HTR-8/SVneo (cell line): ENCODE measurements at places on chromosomes 7 and 10.
A peak's percentile ranks its signal among the peaks of the same experiment; 100 is the strongest.

GRCh38 chr7:135899458-135900064, 77.6 kb downstream of the MTPN start:
- DNase-seq = no peak

DNA sequence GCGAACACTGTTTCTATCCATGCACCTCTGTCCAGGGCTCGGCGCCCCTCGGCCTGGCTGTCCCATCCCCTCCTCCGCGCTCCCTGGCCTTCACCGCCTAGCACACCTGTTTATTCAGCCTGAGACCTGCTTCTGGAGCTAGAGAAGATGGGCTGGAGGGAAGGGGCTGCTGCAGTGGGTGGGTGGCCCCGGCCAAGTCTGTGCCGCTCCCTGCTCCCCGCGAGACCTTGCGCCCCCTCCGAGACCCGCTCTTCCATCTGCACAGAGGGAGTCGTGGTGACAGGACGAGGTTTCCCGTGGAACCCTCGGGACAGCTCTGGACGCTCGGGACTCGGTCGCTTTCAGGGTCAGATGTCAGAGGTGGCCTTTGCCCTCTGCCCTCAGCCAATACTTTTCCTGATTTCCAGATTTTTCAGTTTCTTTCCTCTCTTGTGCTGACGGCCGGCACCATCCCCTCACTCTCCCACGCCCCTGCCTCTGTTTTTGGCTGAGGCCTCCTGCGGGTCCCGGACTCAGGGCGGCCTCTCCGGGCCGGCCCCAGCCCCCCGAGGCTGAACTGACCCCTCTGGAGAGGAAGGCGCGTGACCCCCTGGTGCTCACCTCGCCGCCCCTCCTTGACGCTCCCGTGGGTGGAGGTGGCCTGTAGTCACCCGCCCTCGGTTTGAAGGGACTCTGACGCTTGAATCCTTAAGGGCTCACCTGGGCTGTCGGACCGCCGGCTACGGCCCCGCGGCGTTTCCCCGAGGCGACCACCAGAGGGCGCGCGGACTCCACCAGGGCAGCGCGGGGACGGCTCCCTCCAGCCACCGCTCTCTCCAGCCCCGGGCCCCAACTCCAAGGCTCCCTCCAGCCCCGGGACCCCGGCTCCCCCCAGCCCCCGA, 15.6 kb downstream of the SHH start:
- peak; percentile 53 for DNase-seq

DNA sequence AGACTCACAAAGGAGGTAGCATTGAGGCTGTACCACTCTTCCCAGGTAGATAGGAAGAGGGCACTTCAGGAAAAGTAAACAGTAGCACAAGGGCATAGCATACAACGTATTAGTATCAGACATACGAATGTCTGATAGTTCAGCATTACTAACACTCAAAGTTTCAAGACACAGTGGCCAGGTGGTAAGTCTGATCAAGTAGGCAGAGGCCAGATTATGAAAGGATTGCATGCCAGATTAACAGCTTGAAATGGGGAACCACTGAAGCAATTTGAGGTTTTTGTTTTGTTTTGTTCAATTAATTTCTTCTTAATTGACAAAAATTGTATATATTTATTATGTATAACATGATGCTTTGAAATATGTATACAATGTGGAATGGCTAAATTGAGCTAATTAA, 45.7 kb upstream of the IL6 start:
- DNase-seq = no peak

DNA sequence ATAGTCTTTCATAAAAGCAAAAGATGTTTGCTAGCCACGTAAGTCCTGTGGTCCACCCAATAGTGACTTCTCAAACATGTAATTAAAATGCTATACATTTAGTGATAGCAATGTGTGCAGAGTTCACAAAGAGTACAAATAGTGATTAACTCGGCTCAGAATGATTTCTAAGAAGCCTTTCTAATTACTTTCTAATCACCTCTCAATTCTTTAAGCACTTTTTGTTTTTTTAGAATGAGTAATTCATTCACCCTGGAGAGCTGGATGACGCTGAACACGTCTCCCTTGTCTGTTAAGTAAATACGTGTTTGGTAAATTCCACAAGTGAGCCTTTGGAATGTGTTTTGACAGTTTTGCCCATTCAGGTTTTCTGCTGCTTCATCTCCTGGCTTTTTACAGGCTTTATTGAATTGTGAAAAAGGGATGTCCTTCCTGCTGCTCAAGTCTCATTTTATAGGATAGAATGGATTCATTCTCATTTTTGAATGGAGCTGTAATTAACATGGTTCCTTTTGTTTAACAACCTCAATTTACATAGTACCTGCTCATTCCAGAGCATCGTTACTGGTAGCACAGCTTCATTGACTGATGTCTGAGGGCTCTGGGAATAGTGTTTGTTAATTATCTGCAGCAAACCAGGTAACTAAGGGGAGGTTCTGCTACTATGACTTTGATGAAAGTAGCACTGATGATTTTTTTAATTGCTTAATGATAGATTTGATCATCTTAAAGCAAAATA, 212.1 kb downstream of the VTI1A start:
- peak; percentile 39 for DNase-seq

DNA sequence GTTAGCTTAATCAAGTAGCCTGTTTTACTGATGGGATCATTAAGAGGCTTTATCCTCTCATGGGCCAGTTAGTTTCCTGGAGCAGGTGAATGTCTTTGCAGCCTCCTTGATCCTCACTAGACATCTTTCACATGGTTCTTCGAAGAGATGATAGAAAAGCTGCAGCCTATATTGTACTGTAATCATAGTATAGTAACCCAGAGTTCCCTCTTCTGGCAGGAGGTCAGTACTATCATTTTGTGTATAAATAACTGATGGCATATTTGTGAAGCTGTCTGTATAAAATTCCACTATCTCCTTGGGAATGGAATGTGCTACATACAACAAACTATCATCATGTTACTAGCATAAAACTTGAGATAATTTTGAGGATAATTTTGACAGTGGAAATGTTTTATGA, 123.8 kb upstream of the PRPS1L1 start:
- DNase-seq = peak; percentile 4

DNA sequence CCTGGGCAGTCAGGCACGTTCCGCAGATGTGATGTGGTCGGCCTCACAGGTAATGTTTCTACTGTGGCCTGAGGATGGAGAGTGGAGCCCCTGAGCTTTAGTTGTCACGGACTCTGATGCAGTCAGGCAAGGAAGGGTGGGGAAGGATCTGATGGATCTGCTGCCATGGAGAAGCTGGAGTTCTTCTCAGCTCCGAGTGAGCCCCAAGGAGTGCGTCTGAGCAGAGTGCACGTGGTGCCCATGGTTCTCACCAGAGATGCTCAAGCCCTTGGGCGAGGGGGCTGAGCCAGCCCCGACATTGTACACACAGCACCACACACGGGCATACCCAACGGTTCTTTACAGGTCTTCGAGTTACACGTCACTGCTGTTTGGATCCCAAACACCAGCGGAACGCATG, 192.5 kb downstream of the EBF3 start:
- no peak for DNase-seq

- DNase-seq = no peak
These were observed 45.0 kb upstream of the NMT2 start for GRCh38 chr10:15213461-15213861.

DNA sequence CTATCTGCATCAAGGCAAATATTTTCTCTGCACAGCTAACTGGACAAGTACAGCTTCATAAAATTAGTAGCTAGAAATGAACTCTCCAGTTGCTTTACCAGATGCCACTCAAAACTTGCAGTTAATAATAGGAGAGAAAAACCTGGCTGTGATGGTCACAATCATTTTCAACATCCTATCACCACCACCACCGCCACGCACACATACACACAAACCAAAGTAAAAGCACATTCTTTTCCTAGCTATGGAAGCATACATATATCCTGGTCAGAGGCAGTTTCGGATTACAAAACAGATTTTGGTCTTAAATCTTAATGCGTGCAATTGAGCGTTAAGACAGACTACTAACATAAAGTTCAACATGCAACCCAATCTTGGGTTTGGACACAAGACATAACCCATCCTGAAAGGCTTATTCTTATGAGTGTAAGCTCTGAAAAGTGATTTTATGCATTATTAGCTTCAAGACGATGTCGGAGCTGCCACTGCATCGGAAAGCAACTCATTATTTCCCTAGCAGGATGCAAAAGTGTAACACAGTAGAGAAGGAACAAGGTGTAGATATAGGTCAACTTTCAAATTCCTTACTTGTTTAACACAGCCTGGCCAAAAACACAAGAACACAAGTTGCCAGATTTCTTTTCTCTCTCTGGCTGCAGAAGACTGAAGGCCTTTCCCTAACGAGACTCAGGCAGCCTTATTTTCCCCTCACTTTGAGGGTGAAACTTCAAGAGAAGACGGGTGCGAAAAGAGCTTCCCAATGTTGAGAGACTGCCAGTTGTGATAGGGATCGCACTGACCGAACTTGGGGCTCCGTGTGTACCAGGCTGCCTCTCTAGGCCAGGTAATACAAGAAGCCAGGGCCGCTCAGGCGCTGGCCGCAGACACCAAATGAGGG, 1.2 kb downstream of the CACUL1 start:
- no peak for DNase-seq

DNA sequence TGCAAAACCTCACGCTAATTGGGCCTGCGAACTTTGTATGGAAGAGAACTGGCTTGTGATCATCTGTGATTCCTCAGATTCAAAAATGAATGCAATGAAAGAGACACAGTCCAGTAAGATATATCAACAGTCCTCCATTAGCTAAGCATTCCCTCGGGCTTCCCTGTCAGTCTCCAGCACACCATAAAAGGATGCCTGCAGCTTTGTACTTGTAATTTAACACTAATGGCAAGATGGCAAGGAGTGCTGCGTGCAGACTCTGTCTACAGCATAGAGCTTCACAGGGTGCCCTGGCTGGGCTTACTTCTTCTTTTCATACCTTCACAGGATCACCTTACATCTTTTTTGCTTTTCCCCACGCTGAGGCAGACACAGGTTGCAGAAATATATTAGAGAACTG, 200.0 kb downstream of the GFRA1 start:
- DNase-seq = no peak

- DNase-seq = no peak
These were observed 230.6 kb downstream of the PLXNA4 start for GRCh38 chr7:132345543-132346129.

DNA sequence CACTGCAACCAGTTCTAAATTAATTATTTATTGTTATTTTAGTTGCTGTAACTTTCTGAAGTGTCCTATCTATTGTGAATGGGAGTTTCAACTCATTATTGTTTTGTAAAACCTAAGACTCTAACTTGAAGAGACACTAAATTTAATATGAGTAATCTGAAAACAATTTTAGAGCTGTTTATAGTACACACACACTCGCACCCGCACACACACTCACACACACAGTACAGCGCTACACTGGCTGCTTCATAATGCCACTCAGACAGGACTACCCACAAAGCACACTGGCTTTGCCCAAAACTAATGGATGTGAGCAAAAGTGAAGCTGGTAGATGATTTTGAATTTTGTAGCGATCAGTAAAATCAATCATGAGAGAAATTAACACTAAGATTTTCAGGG, 238.9 kb upstream of the ETV1 start:
- no peak for DNase-seq

DNA sequence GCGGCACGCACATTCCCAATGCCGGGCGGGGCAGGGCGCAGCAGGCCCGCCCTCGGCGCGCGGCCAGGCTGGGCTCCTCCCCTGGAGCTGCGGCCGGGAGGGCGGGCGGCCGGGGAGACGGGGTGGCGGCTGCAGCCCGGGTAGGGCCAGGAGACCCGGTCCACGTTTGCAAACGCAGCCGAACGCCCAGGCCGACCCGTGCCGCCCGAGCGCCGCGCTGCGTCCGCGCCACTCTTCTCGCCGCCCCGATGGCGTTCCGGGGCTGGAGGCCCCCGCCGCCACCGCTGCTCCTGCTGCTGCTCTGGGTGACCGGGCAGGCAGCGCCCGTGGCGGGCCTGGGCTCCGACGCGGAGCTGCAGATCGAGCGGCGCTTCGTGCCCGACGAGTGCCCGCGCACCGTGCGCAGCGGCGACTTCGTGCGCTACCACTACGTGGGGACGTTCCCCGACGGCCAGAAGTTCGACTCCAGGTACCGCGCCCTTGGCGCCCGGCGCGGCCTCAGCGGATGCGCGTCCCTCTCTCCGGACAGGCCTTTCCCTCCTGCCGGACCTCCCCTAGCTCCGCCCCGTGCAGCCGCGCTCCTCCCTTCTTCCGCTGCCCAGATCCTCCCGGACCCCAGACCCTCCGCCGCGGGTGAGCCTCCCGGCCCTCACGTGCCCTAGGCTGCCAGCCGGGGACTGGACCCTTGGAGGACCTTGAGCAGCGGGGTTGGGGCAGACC, at the start of gene FKBP9:
Gene FKBP9, plus strand, starts transcription at position 115 of the 720 bp plus-strand sequence. Its CDS starts 134 bp downstream, at position 249.
- DNase-seq = peak; percentile 86

DNA sequence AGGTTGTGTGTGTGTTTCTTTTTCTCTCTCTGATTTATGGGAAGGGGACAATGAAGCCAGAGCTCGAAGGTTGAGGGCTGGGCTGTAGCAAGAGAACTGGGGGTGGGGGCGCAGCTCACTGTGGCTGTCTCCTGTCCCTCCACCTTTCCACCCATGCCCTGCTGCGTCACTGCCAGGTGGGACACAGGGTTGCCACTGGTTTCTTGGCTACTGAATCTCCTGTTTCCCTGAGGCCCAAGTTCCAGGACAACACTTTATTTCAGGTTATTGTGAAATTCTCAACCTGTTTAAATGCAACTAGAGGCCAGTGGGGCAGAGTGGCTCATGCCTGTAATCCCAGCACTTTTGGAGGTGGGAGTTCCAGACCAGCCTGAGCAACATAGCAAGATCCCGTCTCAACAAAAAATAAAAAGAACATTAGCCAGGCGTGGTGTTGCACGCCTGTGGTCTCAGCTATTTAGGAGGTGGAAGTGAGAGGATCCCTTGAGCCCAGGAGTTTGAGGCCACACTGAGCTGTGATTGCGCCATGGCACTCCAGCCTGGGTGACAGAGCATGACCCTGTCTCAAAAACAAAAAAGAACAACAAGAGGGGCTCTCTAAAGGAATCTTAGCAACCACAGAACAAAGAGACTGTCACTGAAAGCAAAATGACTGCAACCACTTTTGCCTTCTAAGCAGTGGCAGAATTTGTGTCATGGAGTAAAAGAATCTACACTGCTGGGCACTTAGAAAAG, 22.6 kb downstream of the TBATA start:
- no peak for DNase-seq

GRCh38 chr10:70274643-70275042, 9.2 kb downstream of the NPFFR1 start:
- DNase-seq = no peak

DNA sequence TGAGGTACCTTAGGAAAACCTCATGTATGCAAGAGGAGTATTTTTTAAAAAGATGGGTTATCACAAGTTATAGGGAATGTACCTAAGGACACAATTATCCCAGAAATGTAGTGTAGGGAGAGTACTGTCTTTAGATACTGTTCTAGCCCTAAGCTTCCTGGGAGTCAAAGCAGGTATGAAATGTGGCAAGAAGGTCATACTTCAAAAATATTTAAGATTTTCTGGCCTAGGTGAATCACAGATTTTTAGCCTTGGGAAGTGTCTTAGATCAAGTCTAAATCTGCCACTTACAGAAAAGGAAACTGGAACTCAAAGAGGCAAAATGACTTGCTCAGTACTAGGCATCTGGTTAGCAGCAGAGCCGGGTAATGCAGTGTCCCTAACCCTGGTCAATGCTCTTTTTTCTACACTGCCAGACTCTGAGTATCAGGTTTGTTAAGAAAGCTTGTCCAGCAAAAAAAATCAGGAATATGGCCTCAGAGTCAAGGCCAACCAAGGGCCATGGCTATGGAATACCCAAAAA, 13.9 kb downstream of the PIK3AP1 start:
- no peak for DNase-seq

GRCh38 chr10:127310923-127311322, 114.5 kb upstream of the INSYN2A start:
- DNase-seq = no peak
